ENCODE measurements at places on chromosomes 5 and 9.
A peak's percentile ranks its signal among the peaks of the same experiment; 100 is the strongest.

GRCh38 chr9:126357074-126357473, 30.4 kb downstream of the MVB12B start:
- no peak for DNase-seq

- peak; percentile 61 for DNase-seq
Observed at GRCh38 chr9:117644133-117644931, 59.9 kb upstream of the TLR4 start.

DNA sequence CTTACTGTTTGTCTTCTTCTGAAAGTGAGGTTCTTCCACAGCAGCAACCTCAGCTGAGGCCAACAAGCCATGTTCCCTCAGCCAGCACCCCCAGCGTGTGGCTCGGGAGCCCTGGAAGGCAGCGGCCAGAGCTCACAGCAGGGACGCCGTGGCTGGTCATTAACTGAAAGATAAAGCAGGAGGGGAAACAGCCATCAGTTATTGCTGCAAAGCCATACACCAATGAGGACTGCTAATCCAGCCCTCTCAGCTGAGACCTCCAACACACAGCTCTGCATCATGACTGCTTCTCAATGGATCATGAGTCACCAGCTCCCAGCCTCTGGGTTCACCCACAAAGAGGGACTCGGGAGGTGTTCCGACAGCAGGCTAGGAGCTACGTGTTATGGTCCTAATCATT, 24.3 kb downstream of the ABCA1 start:
- DNase-seq: no peak

GRCh38 chr9:97615439-97616072, 17.6 kb downstream of the TSTD2 start:
- DNase-seq: peak; percentile 59

GRCh38 chr5:78915170-78915569, 69.9 kb downstream of the ARSB start:
- DNase-seq: no peak

Measured in muscle of arm (tissue), 14 donors.